Cortex of kidney (tissue), 1 donor: ENCODE measurements at places on chromosomes 16 and 17.

DNA sequence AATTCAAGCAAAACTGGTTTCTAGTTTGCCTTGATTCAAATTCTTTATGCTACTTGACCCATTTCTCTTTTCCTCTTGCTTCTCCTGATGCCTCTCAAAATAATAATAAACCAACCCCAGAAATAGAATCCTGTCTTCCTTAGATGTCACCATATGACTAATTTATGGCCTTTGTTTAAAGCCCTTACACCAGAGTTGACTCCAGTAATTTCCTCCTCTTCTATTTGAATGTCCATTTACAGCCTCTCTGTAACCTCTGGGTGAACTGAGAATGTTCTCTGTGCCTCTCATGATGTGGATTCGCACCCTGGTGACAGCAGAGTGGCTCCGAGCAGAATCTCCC is 31.5 kb downstream of the ZFHX3 start:
- no peak for DNase-seq

- DNase-seq, result no peak
Measured at GRCh38 chr17:76562734-76563148, 22.9 kb downstream of the PRCD start.

GRCh38 chr16:67279296-67280089 is at the start of gene PLEKHG4:
Gene PLEKHG4, plus strand, starts transcription at chr16:67279532. Its CDS starts 513 bp downstream, at chr16:67280045.
- DNase-seq, result no peak

DNA sequence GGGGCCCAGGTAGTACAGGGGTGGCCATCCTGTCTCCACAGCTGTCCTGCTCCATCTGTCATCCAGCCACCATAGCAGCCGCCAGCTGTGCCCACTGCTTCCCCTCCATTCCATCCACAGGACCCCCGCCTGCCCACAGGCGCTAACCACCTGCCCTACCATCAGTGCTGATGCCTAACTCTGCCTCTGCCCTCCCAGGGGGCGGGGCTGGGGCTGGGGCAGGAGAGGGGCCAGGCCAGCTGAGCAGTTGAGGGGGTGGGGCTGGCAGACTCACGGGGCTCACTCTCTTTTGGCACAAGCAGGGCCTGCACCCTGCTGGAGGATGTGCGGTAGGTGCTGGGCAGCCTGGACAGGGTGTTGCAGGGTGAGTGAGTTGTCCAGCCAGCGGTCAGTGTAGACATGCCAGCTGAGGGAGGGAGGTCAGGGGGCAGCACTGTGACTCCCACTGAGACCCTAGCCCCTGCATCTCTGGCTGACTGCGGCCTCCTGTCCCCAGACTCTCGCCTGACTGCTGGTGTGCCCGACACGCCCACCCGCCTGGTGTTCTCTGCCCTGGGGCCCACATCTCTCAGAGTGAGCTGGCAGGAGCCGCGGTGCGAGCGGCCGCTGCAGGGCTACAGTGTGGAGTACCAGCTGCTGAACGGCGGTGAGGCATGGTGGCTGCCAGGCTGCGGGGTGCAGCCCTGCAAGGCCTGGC is 9.6 kb downstream of the GALK1 start:
- DNase-seq, result no peak

- DNase-seq, result no peak
Measured at GRCh38 chr16:30736995-30737793, 11.0 kb upstream of the PHKG2 start.

DNA sequence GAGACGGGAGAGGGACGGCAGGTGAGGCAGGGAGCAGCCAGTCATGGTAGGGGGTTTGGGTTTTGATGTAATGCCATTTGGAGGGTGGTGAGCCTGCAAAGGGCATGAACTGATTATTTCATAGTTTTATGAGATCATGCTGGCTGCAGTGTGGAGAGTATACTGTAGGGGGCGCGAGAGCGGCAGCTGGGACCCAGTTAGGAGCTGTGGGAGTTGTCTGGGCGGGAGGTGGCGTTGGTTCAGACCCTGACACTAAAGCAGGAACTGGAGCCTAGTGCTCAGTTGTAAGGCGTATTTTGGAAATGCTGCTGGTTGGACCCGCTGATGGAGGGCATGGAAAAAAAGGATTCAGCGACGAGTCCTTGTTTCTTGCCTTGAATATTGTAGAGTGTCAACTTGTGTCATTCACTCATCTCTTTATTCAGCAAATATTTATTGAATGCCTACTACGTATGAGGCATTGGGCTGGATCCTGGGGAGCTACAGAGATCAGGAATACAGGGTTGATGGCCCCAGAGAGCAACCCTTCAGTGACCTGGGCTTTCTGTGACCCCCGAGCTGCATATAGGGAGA is 23.7 kb upstream of the KDM8 start:
- DNase-seq, result no peak

DNA sequence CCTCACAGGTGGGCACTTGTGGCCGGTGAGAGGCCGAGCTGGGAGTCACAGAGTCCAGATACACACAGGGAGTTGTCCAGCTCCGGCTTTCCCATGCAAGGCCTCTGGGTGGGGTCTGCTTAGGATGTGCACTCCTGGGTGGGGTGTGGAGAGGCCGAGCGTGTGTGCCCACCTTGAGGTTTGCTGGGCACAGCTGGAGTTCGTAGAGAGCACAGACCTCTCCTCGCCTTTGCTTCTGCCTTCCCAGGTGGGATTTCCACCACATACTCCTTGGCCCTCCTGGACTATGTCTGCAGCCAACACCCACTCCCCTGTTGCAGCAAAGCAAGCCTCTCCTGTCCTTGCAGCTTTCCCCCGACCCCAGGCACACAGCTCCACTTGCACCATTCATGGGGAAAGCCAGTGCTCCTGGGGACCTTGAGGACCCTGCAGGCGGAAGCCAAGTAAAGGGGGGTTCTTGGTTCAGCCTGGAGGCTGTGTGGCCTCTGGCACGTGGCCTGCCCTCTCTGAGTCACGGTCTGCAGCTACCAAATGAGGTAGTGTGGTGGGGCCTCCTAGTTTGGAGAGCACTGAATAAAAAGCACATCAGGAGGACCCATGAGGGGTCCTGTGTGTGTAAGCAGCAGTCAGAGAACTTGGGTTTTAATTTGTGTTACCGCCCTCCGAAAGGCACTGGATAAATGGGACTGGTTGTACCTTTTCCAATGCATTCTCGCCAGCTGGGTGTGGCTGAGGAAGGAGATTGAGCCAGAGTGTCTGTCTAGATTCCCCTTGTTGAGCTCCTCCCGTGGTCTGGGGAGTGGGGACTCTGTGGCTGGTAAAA is 31.5 kb downstream of the MPRIP start:
- DNase-seq, result no peak

- DNase-seq, result no peak
Measured at GRCh38 chr17:50899005-50899460, 32.9 kb upstream of the TOB1 start.

DNA sequence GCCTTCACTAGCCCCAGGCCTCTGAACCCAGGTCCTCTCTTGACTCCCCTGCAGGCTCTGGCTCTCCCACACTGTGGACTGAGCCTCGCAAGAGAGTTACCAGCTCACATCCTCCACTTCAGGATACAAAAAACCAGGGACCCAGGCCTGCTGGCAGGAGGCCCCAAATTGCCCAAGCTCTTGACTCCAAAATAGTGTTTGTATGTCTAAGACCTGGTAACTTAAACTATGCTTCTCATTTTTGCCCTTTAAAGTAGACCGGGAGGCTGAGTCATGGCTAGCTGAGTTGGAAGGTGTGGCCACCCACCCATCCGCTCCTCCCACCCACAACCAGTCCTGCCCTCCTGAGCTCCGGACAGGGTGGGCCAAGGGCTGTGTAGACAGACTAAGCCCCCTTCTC is 250.0 kb downstream of the SOX9 start:
- DNase-seq, result no peak

GRCh38 chr16:73183611-73184092 is 135.7 kb upstream of the ZFHX3 start:
- no peak for DNase-seq

DNA sequence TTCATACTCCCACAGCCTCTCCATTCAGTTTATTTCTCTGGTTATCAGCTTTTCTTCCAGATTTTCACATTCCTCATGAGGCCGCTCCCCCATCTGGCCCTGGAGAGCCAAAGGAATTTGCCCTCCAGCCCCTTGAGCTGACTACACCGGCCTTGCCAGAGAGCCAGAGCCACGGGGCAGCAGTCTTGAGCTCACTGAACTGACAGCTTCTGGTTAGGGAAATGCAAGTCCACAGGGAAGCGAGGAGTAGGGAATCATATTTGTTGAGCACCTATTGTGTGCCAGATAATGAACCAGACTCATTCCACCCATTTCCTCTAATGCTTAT is 102.4 kb downstream of the ABCC12 start:
- DNase-seq, result no peak
